Left hindlimb (tissue), 1 donor: ENCODE measurements at places on chromosomes 4 and X.

DNA sequence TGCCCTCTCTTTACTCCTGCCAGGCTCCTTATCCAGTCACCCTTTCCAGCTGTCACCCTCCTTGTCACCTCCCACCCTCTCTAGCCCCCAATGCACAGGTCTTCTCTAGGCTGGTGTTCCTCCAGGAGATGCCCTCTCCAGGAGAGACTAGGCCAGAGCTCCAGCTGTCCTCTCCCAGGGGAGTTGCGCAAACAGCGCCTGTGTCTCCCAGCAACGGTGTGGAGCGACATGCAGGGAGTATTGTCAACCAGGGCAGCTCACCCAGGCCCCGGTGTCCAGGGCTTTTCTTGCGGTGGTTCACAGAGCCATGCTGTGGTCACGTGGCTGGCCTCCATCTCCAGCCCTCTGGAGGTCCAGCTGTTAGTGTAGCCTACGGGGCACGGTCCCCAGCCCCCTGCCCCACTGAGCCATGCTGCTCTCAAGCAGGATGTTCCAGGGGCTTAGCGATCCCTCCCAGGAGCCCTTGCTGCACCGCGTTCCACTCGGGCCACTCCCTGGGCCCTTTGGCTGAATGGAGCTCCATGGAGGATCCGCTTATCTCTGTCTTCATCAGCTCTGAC, 34.8 kb downstream of the CCNQ start:
- DNase-seq, result no peak

GRCh38 chr4:143431526-143432257, 81.8 kb upstream of the SMARCA5 start:
- no peak for DNase-seq

- peak; percentile 33 for DNase-seq
These were observed 154.5 kb upstream of the SLC4A4 start for GRCh38 chr4:71184195-71184781.

DNA sequence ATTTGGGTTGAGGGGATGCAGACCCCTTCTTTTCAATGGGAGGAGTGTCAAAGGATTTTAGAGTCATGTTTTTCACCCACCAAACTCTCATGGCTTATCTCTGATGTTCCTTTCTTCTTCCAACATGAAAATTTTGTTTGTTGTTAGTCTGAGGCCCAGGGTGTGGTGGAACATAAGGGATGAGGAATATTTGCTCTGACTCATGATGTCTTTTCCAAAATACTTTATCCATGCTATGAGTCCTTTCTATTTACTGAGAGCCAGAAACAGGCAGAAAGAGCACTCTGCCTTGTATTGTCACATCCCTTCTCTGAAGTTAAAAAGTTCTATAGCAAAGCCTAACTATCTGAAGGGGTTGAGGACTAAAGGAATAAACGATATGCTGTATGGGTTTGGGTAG, 61.6 kb upstream of the GYPA start:
- DNase-seq, result no peak

GRCh38 chr4:176788971-176789370, 3.8 kb downstream of the VEGFC start:
- DNase-seq, result no peak

GRCh38 chrX:153731117-153731844, 6.6 kb downstream of the ABCD1 start:
- no peak for DNase-seq
